ENCODE measurements at places on chromosomes 1 and 21. TPM values are rescaled to one million over a fixed set of nuclear protein-coding genes. Genes with fewer than 3 reads are reported as not detected.

Gene MROH9
- not detected for total RNA-seq

Gene SLC9C2
- total RNA-seq: not detected

Gene MRPS14
- 26.0 TPM for total RNA-seq

- H3K4me1 ChIP-seq: peaks cover 4% of the 10 kb centered on the region
- H3K4me3 ChIP-seq: no peak overlapping the region
- H3K27ac ChIP-seq: no peak overlapping the region
- no peaks in the 10 kb centered on the region for H3K27me3 ChIP-seq
- H3K36me3 ChIP-seq: no peaks in the 10 kb centered on the region
- no peak for DNase-seq
Measured at GRCh38 chr21:35027563-35028450, 21.3 kb downstream of the RUNX1 start.

- no peaks in the 10 kb centered on the region for H3K27me3 ChIP-seq
- DNase-seq: no peak
- no peaks in the 10 kb centered on the region for H3K4me1 ChIP-seq
- no peak overlapping the region for H3K27ac ChIP-seq
- H3K36me3 ChIP-seq: no peaks in the 10 kb centered on the region
- H3K4me3 ChIP-seq: no peak overlapping the region
Measured at GRCh38 chr21:39726133-39726532, 18.9 kb upstream of the IGSF5 start.

- H3K36me3 ChIP-seq: no peaks in the 10 kb centered on the region
- H3K4me1 ChIP-seq: peaks cover 32% of the 10 kb centered on the region
- H3K27ac ChIP-seq: peak within 1 kb of the TSS; percentile 76
- H3K27me3 ChIP-seq: peaks cover 13% of the 10 kb centered on the region
Measured at GRCh38 chr21:44299458-44300261, at the start of gene PFKL. TSS of gene PFKL (plus strand) at chr21:44300053. CDS start at chr21:44300106, 53 bp downstream.

Data from psoas muscle (tissue), 8 donors.